Fibroblast of the conjunctiva (primary cell): ENCODE measurements at places on chromosomes 11 and 22.
A peak's percentile ranks its signal among the peaks of the same experiment; 100 is the strongest.

DNA sequence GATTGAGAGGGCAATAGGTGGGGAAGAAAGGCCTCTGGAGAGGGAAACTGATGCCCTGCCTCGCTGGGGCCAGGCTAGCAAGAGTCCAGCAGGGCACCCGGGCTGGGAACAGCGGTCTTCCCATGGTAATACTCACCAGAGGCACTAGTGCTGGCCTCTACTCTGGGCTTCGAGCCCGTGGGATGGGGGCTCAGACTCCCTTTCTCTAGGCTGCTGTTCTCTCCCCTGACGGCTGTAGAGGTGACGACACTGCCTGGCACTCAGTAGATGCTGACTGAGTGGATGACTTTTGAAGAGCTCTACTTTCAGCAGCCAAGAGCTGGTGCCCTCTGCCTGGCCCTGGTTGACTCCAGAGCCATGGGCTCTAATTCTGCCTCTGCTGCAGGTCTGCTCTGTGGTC lies 818 bp upstream of the C1QTNF4 start:
- DNase-seq = no peak

- no peak for DNase-seq
These were observed 9.0 kb downstream of the POLR3H start for GRCh38 chr22:41535244-41535643.

DNA sequence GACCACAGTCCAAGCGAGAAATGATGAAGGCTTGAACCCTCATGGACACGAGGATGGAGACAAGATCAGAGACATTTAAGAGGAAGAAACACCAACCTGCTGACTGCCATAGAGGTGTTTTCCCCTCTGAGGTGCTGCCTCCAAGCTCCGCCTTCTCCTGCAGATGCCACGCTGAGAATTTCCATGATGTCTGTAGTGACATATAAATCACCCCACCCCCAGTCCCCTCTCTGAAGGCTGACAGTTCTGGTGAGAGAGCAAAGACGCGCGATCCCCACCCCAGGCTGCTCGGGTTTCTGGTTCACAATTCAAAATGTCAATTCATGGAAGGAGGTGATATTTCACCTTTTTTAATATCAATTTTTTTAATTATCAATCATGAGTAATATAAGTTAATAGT lies 28.2 kb downstream of the LRRC32 start:
- no peak for DNase-seq

DNA sequence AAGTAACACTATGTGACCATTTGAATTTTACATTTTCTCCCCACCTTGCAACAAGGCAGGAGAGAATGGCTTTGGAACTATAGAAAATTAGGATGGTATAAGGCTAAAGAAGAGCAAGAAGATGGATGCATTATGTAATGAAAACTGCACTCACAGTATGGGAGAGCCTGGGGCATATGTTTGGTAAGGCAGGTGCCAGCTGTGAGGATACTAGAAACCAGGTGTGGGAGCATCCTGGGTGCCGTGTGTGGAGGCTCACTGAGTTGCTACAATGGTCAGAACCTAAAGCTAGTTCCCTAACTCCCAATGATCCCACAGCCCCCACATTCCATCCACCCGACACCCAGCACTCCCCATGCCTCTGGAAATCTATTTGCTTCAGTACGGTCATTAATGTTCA lies 42.9 kb downstream of the UBASH3B start:
- no peak for DNase-seq

GRCh38 chr11:10900681-10901415 lies 43.0 kb upstream of the ZBED5 start:
- peak; percentile 42 for DNase-seq

- no peak for DNase-seq
These were observed 631 bp upstream of the SNX19 start for GRCh38 chr11:130916910-130917309.

GRCh38 chr11:62614275-62614674 lies 1.2 kb downstream of the ROM1 start:
- no peak for DNase-seq

DNA sequence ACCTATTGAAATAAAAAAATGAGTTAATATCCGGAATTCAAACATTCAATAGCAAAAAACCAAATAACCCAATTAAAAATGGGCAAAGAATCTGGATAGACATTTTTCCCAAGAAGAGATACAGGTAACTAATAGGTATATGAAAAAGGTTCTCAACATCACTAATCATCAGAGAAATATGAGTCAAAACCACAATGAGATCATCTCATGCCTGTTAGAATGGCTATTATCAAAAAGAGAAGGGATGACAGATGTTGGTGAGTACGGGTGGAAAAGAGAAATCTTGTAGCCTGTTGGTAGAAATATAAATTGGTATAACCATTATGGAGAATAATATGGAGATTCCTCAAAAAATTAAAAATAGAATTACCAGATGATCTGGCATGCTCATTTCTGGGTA lies 26.9 kb upstream of the OR6M1 start:
- no peak for DNase-seq

DNA sequence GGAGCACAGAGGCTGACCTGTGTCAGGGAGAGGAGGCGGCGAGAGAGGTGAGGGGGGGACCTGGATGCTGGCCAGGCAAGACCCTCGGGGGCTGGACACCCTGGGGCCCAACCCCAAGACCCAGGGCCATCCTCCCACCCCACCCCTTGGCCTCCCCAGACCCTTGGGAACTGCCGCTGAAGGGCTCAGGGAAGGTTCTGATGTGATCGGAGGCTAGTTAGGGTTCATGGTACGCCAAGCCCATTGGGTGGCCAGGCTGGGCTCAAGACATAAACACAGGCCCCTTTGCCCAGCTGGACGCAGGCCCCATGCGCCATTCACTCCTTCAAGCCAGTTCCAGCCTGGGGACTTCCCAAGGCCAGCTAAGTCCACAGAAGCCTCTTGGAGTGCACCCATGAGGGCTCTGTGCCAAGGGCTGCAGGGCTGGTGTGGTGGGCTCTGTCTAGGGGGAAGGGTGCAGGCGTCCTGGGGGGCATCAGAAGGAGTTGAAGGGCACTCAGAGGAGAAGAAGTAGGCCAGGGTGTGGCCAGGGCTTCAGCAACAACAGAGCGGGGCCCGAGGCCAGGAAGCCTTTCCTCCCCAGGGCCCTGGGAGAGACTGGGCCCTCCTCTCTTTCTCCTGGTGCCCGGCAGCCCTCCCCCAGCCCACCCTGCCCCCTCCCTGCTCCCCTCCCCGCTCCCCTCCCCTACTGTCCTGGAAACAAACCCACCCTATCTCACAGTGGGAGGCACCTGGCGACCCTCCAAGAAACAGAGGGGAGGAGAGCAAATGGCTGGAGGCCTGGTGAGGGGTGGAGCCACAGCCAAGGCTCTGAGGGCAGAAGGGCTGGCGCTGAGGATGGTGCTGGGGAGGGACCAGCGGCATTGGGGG lies 12.9 kb downstream of the TSPAN32 start:
- DNase-seq = peak; percentile 90

DNA sequence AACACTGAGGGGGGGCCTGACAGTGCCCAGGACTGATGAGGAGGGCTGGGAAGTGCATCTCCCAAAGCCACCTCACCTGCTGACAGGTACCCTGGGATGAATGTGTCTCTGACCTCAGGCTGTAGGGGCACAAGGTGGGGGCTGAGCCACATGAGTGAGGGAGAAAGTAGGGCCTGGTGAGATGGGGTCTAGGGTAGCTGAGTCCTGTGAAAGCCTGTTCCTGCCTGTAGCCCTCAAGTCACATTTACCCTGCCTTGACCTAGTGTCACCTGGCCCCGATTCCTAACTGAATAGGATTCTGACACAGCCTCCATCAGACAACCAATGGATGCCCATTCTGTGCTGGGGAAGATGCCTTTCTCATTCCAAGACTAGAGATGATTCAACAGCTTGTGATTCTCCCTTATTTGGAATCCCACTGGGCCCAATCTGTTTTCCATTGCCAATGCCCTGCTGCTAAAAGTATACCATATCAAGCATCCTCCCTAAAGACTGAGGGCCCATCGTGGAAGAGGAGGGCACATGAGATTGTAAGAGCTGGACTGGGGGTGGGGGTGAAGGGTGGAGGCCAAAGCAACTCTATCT lies 11.1 kb upstream of the RFPL1 start:
- no peak for DNase-seq

GRCh38 chr11:112584672-112585071 lies 324.0 kb upstream of the PLET1 start:
- no peak for DNase-seq

GRCh38 chr11:74357449-74357848 lies 40.8 kb downstream of the PGM2L1 start:
- no peak for DNase-seq

GRCh38 chr11:10918275-10918674 lies 60.4 kb upstream of the ZBED5 start:
- DNase-seq = no peak

GRCh38 chr11:46281371-46281831 lies 3.9 kb downstream of the CREB3L1 start:
- no peak for DNase-seq

- no peak for DNase-seq
These were observed 9.4 kb upstream of the FANCF start for GRCh38 chr11:22634897-22635629.

- DNase-seq = no peak
These were observed 38.7 kb downstream of the BUD13 start for GRCh38 chr11:116733969-116734508.

DNA sequence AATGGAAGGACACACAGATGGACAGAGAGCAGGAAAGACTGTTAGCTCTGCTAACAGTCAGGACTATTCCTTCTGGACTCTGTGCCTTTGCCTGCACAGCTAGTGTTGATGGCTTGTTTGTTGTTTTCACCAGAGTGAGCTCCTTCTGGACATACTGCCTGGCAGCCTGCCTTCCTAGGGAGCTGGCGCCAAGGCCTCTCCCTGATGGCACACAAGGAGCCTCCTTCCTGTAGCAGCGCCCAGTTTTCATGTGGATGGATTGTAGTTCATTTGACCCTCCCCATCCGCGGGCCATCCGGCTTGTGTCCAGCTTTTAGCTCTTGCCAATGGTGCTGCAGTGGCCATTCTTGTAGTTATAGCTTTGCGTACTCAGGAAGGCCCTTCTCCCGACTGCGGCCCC lies 16.6 kb upstream of the BCR start:
- peak; percentile 18 for DNase-seq

DNA sequence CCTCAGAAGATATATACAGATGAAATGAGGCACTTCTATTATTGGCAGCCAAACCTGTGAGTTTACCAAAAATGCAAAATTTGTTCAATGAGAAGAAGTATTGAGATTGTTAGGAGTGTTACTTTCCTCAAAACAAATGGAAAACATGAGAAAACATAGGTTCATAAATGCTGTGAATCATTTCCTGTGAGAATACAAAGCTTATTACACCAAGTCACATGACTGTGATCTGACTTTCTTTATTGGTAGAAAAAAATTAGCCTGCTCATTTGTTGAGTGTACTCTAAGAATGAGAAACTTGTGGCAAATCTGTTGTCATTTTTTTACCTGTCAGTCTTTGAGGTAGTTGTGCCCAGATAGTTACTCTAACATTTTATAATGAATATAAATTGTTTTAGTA lies 215.1 kb downstream of the TMEM135 start:
- no peak for DNase-seq

DNA sequence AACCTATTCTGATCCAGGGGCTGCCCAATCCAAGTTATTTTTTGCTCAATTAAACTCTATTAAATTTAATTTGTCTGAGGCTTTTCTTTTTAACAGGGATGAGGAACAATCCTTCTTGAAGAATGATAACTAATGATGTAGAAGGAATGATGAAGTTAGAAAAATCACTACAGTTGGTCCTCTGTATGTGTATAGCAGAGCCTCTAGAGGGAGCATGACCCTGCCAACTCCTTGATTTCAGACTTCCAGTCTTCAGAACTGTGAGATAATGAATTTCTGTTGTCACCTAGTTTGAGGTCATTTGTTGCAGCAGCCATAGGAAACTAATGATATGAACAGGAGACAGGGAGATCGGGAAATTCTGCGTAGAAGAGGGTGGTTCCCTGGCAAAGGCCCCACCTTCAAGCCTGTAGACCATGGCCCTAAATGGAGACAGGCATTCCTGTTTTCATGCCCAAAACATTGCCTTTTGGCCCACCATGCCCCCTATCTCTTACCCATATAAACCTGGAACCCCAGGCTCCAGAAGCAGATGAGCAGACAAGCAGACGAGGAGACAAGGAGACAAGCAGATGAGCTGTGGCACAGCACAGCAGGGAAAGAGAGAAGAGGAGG lies 7.7 kb upstream of the QSER1 start:
- DNase-seq = no peak

DNA sequence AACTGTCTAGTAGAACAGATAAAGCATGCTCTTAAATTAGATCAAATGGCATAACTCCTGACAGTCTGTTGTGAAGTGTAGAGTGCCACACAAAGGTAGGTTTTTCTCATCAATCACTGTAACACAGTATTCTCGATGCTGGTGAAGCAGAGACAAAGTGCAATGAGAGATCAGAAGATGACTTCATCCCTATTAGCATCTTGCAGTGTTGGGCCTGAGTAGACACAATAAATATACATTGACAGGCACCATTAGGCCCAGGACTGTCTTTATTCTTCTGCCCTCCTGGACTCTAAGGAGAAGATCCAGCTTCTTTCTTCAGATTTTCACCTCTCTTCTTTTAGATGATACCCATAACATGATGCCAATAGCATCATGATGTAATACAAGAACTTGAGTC lies 478.0 kb upstream of the TENM4 start:
- no peak for DNase-seq

- no peak for DNase-seq
These were observed 240.9 kb downstream of the NTM start for GRCh38 chr11:131611322-131611721.

DNA sequence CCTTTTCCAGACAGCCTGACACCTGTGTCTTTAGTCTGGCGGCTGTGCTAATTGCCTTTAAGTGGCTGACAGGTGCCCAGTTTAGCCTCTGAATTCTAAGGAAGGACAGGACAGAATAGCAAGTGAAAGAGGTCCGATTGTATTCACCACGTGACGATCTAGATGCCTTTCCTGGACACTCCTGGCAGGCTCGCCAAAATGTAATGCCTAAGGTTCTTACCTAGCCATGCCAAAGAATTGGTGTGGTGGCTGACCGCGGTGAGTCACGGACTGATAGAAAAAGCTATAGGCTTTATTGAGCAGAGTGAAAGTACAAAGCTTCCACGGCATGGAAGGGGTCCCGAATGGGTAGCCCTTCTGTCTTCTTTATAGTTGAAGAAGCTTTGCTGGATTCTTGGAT lies 26.7 kb downstream of the ANKRD42 start:
- DNase-seq = no peak

DNA sequence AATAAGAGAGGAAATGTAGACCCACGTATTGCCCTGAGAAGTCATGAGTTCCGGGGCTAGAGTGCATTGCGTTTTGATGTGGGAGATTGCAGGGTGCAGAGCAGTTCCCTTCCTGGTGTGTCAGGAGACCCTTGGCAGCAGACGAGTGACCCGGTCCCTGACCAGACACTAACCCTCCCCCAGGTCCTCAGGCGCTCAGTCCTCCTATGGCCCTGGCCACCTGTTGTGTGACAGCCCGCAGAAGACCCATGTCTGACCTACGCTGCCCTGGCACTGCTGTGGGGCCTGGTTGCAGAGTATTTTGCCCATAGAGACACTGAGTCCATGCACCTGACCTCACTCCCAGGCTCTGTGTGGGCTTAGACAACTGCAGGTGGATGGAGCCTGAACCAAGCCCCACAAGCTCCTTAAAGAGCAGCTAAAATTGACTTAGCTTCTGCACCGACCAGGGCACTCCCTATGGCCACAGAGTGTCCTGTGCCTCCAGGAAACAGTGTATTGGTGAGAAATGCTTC lies 833.8 kb downstream of the TBC1D22A start:
- no peak for DNase-seq
